ENCODE measurements at places on chromosomes 13 and 19.

- no peaks in the 10 kb centered on the region for H3K27me3 ChIP-seq
- H3K36me3 ChIP-seq = peaks cover 10% of the 10 kb centered on the region
- H3K27ac ChIP-seq = no peak overlapping the region
- H3K4me1 ChIP-seq = peaks cover 14% of the 10 kb centered on the region
- no peak for DNase-seq
- no peak overlapping the region for H3K4me3 ChIP-seq
Measured at GRCh38 chr19:56596676-56597075, 1.6 kb downstream of the ZNF71 start.

- H3K36me3 ChIP-seq = no peaks in the 10 kb centered on the region
- no peak overlapping the region for H3K4me3 ChIP-seq
- peaks cover 5% of the 10 kb centered on the region for H3K27me3 ChIP-seq
- no peaks in the 10 kb centered on the region for H3K4me1 ChIP-seq
- no peak for DNase-seq
- H3K27ac ChIP-seq = no peak overlapping the region
Measured at GRCh38 chr19:39223703-39224279, 19.7 kb upstream of the SYCN start.

GRCh38 chr19:1837625-1838105, 10.6 kb downstream of the REXO1 start:
- H3K27me3 ChIP-seq = no peaks in the 10 kb centered on the region
- H3K4me1 ChIP-seq = peaks cover 7% of the 10 kb centered on the region
- H3K36me3 ChIP-seq = no peaks in the 10 kb centered on the region

GRCh38 chr13:77207943-77208342, 119.0 kb downstream of the MYCBP2 start:
- peaks cover 19% of the 10 kb centered on the region for H3K36me3 ChIP-seq
- no peak overlapping the region for H3K4me3 ChIP-seq

DNA sequence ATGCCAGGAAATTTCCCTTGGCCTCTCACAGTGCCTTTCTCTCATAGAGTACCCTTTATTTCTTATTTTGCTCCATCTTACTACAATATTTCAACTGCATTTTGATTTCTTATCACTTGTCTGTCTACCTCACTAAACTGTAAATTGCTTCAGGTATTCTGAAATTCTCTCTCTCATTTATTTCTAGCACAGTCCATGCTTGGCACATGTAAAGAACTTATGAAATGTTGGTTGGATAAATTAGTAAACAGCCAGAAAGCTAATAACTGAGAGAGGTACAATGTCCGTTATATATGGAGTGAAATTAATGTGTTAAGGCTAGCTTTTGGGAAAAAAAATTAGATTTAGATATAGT, 138.3 kb upstream of the RFC3 start:
- H3K27me3 ChIP-seq = no peaks in the 10 kb centered on the region
- no peaks in the 10 kb centered on the region for H3K36me3 ChIP-seq
- H3K27ac ChIP-seq = peak overlapping the region; percentile 6
- peak overlapping the region; percentile 4 for H3K4me3 ChIP-seq
- peaks cover 11% of the 10 kb centered on the region for H3K4me1 ChIP-seq

DNA sequence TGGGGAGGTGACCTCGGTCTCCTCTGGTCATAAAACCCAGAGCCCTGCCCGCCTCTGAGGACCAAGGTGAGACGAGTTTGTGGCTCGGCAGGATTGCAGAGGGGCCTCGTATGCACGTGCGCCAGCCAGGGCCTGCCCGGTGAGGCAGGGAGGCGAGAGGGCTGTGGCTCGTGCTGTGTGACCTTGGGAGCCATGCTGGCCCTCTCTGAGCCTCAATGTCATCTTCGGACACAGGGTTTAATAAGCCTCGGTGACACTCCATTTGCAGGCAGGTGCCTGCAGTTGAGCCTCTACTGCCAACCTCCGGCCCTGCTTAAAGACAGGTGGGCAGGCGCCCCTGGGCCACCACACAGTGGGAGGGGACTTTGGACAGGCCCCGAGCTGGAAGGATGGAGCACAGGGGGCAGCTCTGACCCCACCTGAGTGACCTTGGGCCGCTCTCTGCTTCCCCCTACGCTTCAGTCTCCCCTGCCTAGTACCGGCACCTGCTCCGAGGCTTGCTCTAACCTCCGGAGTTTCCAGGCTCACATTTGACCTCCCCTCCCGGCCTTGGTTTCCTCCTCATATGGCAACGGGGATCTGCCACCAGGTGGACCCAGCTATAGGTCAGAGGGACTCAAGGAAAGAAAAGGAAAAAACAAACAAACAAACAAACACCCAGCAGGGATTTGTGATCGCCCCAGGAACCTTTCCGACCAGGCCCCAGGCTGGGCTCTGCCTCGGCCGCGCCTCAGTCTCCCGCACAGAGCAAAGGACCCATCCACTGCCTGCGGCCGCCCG, 3.1 kb downstream of the ZBTB7A start:
- no peaks in the 10 kb centered on the region for H3K36me3 ChIP-seq
- no peaks in the 10 kb centered on the region for H3K27me3 ChIP-seq
- H3K27ac ChIP-seq = peak overlapping the region; percentile 70
- DNase-seq = no peak
- peak overlapping the region; percentile 58 for H3K4me3 ChIP-seq

DNA sequence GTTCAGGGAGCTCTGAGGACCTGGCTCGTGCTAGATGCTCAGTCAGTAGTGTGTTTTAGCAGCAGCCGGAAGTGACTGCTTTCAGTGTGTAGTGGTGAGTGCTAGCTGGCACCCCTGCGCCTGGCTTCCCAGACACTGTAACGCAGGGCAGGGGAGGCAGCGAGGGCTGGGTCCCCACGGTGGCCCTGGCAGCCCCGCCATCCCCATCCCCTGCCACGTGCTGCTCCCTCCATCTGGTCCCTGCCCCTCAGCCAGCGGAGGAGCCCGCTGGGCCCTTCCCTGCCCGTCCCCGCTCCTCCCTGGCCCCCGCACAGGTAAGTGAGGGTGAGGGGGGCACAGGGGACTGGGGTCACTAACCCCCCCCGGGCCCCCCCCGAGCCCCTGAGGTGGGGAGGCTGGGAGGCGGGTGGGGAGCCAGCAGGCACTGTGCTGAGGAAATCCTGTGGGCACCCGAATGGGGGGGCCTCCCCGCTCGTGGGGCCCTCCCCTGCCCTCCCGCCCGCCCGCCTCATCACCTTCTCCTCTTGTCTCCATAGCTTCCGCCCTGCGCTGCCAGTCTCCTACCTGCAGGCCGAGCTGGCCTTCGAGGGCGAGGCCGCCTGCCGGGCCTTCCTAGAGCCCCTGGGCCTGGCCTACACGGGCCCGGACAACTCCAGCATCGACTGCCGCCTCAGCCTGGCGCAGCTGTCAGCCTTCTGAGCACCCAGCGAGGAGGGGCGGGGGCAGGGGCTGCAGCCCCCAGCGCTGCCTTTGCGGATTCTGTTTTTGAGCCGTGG, 3.2 kb downstream of the LENG9 start:
- no peak overlapping the region for H3K27ac ChIP-seq
- H3K4me1 ChIP-seq = peaks cover 21% of the 10 kb centered on the region
- H3K27me3 ChIP-seq = no peaks in the 10 kb centered on the region
- no peak overlapping the region for H3K4me3 ChIP-seq
- no peak for DNase-seq
- H3K36me3 ChIP-seq = peaks cover 55% of the 10 kb centered on the region

GRCh38 chr19:18591735-18592385, 3.3 kb downstream of the REX1BD start:
- peaks cover 6% of the 10 kb centered on the region for H3K36me3 ChIP-seq
- H3K27ac ChIP-seq = no peak overlapping the region
- peaks cover 1% of the 10 kb centered on the region for H3K27me3 ChIP-seq
- H3K4me3 ChIP-seq = no peak overlapping the region
- no peak for DNase-seq

- H3K4me3 ChIP-seq = no peak overlapping the region
- peaks cover 17% of the 10 kb centered on the region for H3K4me1 ChIP-seq
- DNase-seq = peak; percentile 28
- no peaks in the 10 kb centered on the region for H3K27me3 ChIP-seq
- no peak overlapping the region for H3K27ac ChIP-seq
Measured at GRCh38 chr19:56111601-56112312, 9.3 kb downstream of the ZNF787 start.

DNA sequence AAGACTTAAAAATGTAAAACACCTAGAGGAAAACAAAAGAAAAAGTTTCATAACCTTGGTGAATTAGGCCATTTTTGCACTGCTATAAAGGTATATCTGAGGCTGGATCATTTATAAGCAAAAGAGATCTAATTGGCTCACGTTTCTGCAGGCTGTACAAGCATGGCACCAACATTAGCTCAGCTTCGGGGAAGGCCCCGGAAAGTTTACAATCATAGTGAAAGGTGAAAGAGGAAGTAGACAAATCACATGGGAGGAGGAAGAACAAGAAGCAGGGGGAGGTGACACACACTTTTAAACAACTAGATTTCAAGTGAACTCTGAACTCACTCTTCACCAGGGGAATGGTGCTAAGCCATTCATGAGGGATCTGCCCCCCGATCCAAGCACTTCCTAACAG, 1358.5 kb upstream of the PCDH9 start:
- no peak overlapping the region for H3K4me3 ChIP-seq
- H3K4me1 ChIP-seq = no peaks in the 10 kb centered on the region
- no peaks in the 10 kb centered on the region for H3K36me3 ChIP-seq
- H3K27me3 ChIP-seq = no peaks in the 10 kb centered on the region
- DNase-seq = no peak

All from CD8-positive, alpha-beta memory T cell (primary cell).